GM23338 (cell line): ENCODE measurements at places on chromosomes 11 and 22. TPM values are rescaled to one million over a fixed set of nuclear protein-coding genes. Genes with fewer than 3 reads are reported as not detected.

Gene KMT5B
- total RNA-seq: 31.0 and 39.1 TPM in 2 replicates

Gene TLCD5
- total RNA-seq: 8.5 and 10.0 TPM in 2 replicates

Gene OR4C13
- not detected in 2 replicates for total RNA-seq

GRCh38 chr11:131618201-131618600, 247.8 kb downstream of the NTM start:
- H3K4me3 ChIP-seq: no peak overlapping the region
- no peaks in the 10 kb centered on the region for H3K4me1 ChIP-seq
- no peaks in the 10 kb centered on the region for H3K27me3 ChIP-seq

DNA sequence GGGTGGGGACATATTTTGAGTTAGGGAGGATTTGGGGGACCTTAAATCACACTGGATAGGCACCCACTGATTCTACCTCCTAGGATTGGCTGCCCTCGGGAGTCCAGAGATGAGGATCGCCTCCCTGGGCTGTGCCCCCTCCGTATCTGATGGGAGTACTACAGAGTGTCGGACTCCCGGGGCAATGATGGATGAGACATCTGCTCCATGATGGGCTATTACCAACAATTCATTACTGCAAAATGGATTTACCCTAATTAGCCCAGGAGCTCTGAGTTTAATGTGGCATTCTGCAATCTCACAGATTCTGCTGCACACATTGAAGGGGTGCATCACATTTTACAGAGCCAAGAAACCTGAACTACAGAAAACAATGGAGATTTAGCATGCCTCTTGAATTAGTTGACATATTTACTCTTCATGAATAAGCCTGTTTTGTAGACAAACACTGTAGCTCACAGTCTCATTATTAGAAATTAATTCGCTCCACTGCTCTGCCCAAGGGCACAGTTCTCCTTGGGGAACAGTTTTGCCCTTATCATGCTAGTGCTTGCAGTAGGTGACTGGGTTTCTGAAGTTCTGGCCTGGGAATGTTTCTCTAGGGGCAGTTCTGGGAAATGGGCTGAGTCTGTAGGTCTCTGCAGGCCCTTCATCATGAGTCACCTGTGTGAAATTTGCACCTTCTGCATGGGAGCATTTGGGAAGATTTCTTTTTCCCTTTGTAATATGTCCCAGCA, 217.1 kb upstream of the PLET1 start:
- no peaks in the 10 kb centered on the region for H3K36me3 ChIP-seq
- peaks cover 44% of the 10 kb centered on the region for H3K27me3 ChIP-seq
- no peak overlapping the region for H3K27ac ChIP-seq
- no peak overlapping the region for H3K4me3 ChIP-seq
- DNase-seq: no peak

GRCh38 chr11:130300567-130300966, 14.2 kb downstream of the ZBTB44 start:
- H3K27ac ChIP-seq: no peak overlapping the region
- peaks cover 30% of the 10 kb centered on the region for H3K4me1 ChIP-seq
- no peaks in the 10 kb centered on the region for H3K27me3 ChIP-seq
- no peaks in the 10 kb centered on the region for H3K36me3 ChIP-seq
- no peak overlapping the region for H3K4me3 ChIP-seq
- DNase-seq: no peak

Gene C11orf91
- total RNA-seq: not detected in 2 replicates

Gene ART1
- not detected in 2 replicates for total RNA-seq

GRCh38 chr11:75785187-75785586, 16.6 kb downstream of the DGAT2 start:
- no peak for DNase-seq
- no peaks in the 10 kb centered on the region for H3K27me3 ChIP-seq
- H3K4me1 ChIP-seq: no peaks in the 10 kb centered on the region
- no peak overlapping the region for H3K4me3 ChIP-seq
- H3K36me3 ChIP-seq: no peaks in the 10 kb centered on the region

GRCh38 chr22:35882211-35883030, 146.2 kb downstream of the RBFOX2 start:
- H3K27me3 ChIP-seq: no peaks in the 10 kb centered on the region
- DNase-seq: no peak
- peaks cover 11% of the 10 kb centered on the region for H3K4me1 ChIP-seq
- peak overlapping the region; percentile 28; the same call in 1 of the 2 replicates for H3K27ac ChIP-seq

DNA sequence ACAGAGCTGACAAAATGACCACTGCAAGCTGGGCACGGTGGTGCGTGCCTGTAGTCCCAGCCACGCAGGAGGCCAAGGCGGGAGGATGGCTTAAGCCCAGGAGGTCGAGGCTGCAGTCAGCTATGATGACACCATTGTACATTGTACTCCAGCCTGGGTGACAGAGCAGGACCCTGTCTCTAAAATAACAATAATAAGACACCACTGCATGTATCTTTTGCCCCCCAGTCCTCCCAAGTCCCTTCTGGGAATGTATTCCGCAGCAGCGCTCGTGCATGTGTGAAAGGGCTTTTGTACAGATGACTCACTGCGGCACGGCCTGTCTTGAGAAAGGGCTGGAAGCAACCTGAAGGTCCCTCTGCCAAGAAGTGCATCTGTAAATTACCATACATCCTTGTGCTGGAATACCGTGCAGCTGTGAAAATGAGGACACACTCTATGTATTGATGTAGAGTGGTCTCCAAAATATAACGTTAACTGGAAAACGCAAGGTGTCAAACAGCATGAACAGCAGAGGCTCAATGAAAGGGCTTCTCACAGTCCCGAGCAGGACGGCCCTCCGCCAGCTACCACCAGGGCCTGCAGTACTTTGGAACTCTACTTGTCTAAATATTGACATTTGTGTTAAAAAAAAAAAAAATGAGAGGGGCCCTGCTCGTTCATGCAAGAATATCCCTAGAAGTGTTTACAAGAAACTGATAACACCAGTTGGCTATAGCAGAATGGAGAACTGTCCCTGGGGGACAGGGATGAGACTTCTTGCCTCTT, 9.0 kb upstream of the CDC42EP2 start:
- no peaks in the 10 kb centered on the region for H3K36me3 ChIP-seq
- no peak overlapping the region for H3K27ac ChIP-seq
- no peak for DNase-seq
- H3K4me1 ChIP-seq: peaks cover 14% of the 10 kb centered on the region
- H3K4me3 ChIP-seq: no peak overlapping the region

GRCh38 chr22:20798974-20799373, 25.1 kb downstream of the SERPIND1 start:
- no peaks in the 10 kb centered on the region for H3K27me3 ChIP-seq
- no peak overlapping the region for H3K4me3 ChIP-seq
- DNase-seq: no peak

- no peak overlapping the region for H3K27ac ChIP-seq
- no peak for DNase-seq
- H3K4me3 ChIP-seq: peak overlapping the region; percentile 95
- peaks cover 22% of the 10 kb centered on the region for H3K4me1 ChIP-seq
- no peaks in the 10 kb centered on the region for H3K36me3 ChIP-seq
Observed at GRCh38 chr22:45672564-45673481, 1.2 kb downstream of the ATXN10 start.

- H3K4me1 ChIP-seq: peaks cover 3% of the 10 kb centered on the region; the same call in 1 of the 2 replicates
- DNase-seq: no peak
- H3K36me3 ChIP-seq: no peaks in the 10 kb centered on the region
Observed at GRCh38 chr11:73951797-73952196, 971 bp downstream of the DNAJB13 start.

DNA sequence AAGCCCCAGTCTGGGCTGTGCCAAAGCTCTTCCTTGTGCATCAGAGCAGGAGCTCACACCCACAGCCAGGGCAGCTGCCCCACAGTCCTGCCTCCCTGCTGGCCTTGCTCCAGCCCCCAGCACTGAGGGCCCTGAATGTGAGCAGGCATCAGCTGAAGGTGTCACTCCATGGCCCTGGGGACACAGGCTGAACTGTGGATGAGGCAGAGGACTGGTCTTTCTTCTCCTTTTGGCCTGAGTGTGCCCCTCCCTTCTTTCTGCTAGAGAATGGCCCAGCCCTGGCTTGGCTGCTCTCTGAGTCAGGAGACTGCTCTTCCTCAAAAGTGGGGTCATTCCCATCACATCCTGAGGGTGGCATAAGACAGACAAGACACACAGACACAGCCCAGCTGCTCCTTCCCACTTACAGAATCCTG, 16.2 kb downstream of the OTOG start:
- H3K4me1 ChIP-seq: no peaks in the 10 kb centered on the region
- H3K4me3 ChIP-seq: no peak overlapping the region
- no peaks in the 10 kb centered on the region for H3K27me3 ChIP-seq
- DNase-seq: peak; percentile 73
- H3K27ac ChIP-seq: no peak overlapping the region

DNA sequence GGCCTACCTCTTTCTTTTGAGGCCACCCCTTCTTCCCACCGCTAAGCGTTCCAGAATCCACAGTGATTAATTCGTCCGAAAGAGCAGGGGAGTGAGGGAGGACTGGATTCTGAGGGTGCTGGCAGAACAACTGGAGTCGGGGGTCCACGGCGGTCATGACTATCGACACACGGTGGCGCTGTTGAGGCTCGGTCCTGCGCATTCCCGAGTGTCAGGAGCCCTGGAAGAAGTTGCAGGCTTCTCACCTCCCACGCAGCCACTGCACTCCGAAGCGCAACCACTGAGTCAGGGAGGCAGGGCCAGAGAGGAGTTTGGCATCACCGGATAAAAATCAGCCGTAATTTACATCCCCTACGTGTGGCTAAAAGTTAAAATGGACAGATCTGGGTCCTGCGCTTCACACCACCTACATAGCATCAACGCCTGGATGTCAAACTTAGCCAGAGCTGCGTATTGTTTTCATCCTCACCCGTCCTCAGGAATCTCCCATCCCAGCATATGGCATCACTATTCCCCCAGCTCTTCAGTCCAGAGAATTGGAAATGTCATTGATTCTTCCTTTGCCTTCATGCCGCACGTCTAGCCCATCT, 10.7 kb upstream of the CTSF start:
- no peak overlapping the region for H3K27ac ChIP-seq
- no peaks in the 10 kb centered on the region for H3K27me3 ChIP-seq
- peak overlapping the region; percentile 30; the same call in 1 of the 2 replicates for H3K4me3 ChIP-seq

Gene NUP160
- 101 and 108 TPM in 2 replicates for total RNA-seq

DNA sequence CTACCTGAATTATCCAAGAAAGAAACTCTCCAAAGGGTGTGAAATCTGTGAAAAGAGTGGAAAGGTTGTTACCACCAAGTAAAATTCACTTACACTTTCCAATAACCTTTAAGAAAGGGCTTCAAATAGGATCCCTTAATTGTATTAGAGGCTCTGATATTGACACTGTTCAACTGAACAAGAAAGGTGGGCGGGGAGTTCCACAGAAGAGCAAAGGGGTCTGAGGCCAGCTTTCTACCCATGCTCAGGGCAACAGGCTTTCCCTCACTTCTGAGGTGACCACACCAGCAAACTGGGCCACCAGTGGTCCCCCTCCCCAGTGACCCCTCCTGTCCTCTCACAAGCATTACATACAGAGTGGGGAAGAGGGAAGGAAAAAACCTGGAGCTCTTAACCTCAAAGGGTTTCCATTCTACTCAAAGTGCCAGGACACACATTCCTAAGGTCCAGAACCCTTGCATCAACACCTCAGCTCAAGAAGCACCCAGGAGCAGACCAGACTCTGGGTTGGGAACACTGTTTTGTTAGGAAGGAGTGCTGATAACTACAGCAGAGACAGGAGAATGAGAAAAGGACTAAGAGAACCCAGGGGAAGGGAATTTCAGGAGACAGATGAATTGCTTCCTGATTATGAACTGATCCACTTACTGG, 71.6 kb upstream of the AKIP1 start:
- no peak overlapping the region; the same call in 1 of the 2 replicates for H3K4me3 ChIP-seq
- H3K27ac ChIP-seq: peak overlapping the region; percentile 57
- peaks cover 25% of the 10 kb centered on the region for H3K4me1 ChIP-seq
- H3K36me3 ChIP-seq: no peaks in the 10 kb centered on the region
- H3K27me3 ChIP-seq: no peaks in the 10 kb centered on the region

DNA sequence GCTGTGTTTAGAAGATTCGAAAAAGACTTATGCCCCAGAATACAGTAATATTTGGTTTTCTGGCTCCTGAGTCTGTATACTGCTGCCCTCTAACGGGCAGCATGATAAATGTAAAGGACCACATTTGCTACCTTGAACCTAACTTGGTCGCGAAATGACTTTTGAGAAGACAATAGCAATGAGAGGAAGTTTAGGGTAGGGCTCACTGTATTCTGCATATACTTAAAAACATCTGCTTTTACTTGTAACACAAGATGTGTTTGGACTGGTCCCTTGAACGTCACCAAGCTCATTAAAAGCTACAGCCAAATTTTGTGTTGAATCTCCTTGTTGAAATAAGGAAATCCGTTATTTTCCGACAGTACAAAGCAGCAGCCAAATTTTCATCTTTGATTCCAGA, 309.1 kb downstream of the SWAP70 start:
- peaks cover 19% of the 10 kb centered on the region for H3K4me1 ChIP-seq
- no peaks in the 10 kb centered on the region for H3K36me3 ChIP-seq
- DNase-seq: peak; percentile 65
- H3K27me3 ChIP-seq: no peaks in the 10 kb centered on the region

Gene CCDC81
- 0.43 and 4.3 TPM in 2 replicates for total RNA-seq

- no peak for DNase-seq
- no peaks in the 10 kb centered on the region for H3K27me3 ChIP-seq
- H3K4me3 ChIP-seq: no peak overlapping the region
Observed at GRCh38 chr11:68998390-68998911, 14.6 kb downstream of the MRGPRF start.

- no peak overlapping the region for H3K27ac ChIP-seq
- H3K36me3 ChIP-seq: no peaks in the 10 kb centered on the region
- no peaks in the 10 kb centered on the region for H3K4me1 ChIP-seq
- DNase-seq: no peak
- H3K4me3 ChIP-seq: no peak overlapping the region
- no peaks in the 10 kb centered on the region for H3K27me3 ChIP-seq
Observed at GRCh38 chr11:101264306-101264705, 134.7 kb upstream of the PGR start.

Gene CRYBB1
- 1.6 and 2.4 TPM in 2 replicates for total RNA-seq

Gene GSTP1
- total RNA-seq: 1,021 and 1,776 TPM in 2 replicates

GRCh38 chr11:10451426-10452116, 3.5 kb upstream of the AMPD3 start:
- no peak overlapping the region for H3K27ac ChIP-seq
- H3K4me3 ChIP-seq: peak overlapping the region; percentile 83
- peaks cover 34% of the 10 kb centered on the region for H3K27me3 ChIP-seq
- H3K36me3 ChIP-seq: no peaks in the 10 kb centered on the region
- H3K4me1 ChIP-seq: peaks cover 12% of the 10 kb centered on the region
- DNase-seq: no peak

Gene OR8G1
- total RNA-seq: not detected in 2 replicates

Gene MUC2
- total RNA-seq: not detected in 2 replicates

DNA sequence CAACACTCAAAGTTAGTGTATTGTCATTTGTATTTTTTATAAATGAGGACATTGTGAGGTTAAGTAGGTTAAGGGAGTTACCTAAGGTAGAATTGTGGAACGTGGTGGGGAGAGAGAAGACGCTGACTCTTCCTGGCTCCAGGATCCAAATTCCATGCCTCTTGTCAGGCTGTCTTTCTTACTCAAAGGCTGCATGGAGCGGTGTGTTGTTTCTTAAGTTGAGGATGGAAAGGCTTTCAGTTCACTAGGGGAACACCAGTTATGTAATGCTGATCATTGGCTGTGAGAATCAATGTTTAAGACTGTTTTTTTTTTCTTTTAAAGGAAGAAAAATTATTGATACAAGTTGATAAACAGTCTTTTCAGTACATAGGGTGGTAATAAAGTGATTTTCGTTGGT, 2.9 kb downstream of the UBE2L3 start:
- peak overlapping the region; percentile 83; the same call in 1 of the 2 replicates for H3K4me3 ChIP-seq
- no peak overlapping the region for H3K27ac ChIP-seq
- H3K36me3 ChIP-seq: peaks cover 3% of the 10 kb centered on the region; the same call in 1 of the 2 replicates
- peaks cover 32% of the 10 kb centered on the region for H3K4me1 ChIP-seq
- no peak for DNase-seq
